ENCODE measurements at places on chromosomes 11 and 22.

GRCh38 chr11:2708757-2709281 is 9.0 kb upstream of the KCNQ1OT1 start:
- no peak for DNase-seq

- no peak for DNase-seq
Measured at GRCh38 chr11:45815747-45816146, 10.8 kb downstream of the SLC35C1 start.

DNA sequence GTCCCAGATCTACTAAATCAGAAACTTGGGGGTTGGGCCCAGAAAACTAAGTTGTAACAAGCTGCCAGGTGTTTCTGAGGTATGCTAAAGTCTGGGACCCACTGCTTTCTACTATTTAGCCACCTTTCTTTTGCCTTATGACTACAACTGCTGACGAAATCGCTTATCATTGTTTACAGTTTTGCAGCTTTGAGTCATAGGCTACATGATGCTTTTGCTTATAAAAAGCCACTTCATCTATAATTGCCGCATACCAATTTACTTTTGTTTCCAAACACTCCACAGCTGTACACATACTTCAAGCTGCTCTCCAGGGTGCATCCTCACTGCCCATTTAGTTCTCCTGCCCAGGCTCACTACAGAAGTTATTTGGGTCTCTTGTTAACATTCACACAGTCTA is 144.7 kb downstream of the ENTHD1 start:
- DNase-seq = no peak

- no peak for DNase-seq
Measured at GRCh38 chr22:44805711-44806110, 53.3 kb downstream of the ARHGAP8 start.

DNA sequence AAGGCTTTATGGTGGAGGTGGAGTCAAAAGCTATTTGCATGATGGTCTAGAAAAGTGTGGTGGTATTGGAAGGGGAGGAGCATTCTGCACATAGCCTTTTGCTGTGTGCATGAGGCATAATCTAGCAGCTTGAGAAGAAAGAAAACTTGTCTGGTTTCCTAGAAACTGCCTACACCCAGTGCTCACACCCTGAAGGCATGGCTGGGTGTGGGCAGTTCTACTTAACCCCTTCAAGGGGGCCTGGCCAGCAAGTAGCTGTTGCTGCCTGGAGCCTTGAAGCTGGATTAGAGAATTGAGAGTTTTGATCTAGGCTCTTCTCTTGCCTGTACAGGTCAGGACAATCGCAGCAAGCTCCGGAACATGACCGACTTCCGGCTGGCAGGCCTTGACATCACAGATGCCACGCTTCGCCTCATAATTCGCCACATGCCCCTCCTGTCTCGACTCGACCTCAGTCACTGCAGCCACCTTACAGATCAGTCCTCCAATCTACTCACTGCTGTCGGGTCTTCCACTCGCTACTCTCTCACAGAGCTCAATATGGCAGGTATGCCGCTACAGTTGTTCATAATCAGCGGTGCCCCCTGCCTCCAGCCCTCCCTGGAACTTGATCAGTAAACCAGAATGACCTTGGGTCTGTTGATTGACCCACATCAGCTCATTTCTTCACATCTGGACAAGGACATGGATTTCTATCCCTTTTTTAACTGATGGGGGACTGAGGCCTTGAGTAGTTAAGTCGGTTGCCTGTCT is 12.2 kb upstream of the GRK2 start:
- DNase-seq = no peak

GRCh38 chr11:1759151-1759850 is 4.4 kb downstream of the CTSD start:
- no peak for DNase-seq

DNA sequence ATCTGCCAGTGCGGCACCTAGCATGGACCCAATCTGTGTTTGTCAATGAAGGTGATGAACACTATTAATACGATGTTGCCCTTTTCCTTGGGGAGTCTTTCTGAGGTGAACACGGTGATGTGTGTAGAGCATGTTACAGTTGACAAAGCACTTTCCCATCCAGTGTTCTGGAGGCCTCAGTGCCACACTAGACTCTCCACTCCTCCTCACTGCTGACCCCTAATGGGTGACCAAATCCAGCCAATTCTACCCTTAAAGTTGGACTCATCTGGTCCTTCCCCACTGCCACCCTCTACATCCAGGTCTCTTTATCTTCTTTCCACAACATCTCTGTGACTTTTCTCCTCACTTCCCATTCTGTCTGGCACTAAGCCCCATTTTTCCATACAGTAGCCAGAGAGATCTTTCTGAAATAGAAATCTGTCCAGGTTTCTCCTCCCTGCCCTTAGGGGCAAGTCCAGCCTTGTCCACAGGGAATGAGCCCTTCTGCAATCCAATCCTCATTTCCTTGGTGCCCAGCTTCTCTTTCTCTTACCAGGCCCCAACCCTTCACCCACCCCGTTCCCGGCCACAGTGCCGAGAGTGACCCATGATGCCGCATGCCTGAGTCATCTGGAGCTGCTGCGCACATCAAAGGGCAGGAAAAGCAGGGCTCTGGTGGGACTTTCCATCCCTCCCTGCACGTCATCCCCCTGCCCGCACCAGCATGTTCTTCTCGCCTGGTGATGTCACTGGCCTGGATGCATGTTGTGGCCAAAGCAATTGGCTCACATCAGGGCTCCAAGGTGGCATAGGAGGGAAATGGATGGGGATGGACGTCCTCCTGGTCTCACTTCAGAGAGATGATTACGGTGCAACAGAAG is 64.2 kb downstream of the RASSF10 start:
- DNase-seq = no peak

GRCh38 chr11:45217991-45218390 is 68.2 kb downstream of the SYT13 start:
- no peak for DNase-seq

- DNase-seq = no peak
Measured at GRCh38 chr22:48902001-48902869, 925.4 kb downstream of the BRD1 start.

Data from activated CD4-positive, alpha-beta T cell treated with anti-CD3 and anti-CD28 coated beads, Interleukin-2, amount 50 U/mL, for 4 hours (primary cell).